ENCODE measurements at places on chromosomes 2 and 18.

DNA sequence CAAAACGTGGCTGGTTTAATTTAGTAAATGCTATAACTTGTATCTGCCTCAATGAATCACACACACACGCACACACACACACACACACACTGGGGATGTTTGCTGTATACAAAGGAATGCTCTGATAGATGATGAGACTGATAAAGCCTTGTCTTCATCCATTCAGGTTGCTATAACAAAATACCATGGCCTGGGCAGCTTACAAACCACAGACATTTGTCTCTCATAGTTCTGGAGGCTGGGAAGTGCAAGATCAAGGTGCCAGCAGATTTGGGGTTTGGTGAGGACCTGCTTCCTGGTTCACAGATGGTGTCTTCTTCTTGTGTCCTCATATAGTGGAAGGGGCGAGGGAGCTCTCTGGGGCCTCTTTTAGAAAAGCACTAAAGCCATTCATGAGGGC is 149.5 kb upstream of the HDAC4 start:
- DNase-seq = no peak

DNA sequence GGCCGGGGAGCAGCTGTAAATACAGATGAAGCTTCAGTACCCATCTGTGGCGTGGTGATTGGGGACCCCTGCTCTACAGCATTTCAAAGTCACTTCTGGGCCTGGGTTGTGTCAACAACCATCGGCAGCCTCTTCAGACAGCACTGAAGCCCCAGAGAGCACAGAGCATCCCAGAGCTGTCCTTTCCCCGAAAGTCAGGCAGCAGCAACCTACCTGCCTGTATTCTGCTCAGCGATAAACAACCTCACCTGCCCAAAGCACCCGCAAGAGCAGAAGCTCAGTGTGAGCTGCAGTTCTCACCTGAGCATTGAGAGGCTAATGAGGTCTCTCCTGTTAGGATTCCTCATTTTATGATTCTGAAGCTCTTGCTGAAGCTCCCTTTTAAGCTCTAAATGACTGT is 19.3 kb downstream of the TRABD2A start:
- no peak for DNase-seq

DNA sequence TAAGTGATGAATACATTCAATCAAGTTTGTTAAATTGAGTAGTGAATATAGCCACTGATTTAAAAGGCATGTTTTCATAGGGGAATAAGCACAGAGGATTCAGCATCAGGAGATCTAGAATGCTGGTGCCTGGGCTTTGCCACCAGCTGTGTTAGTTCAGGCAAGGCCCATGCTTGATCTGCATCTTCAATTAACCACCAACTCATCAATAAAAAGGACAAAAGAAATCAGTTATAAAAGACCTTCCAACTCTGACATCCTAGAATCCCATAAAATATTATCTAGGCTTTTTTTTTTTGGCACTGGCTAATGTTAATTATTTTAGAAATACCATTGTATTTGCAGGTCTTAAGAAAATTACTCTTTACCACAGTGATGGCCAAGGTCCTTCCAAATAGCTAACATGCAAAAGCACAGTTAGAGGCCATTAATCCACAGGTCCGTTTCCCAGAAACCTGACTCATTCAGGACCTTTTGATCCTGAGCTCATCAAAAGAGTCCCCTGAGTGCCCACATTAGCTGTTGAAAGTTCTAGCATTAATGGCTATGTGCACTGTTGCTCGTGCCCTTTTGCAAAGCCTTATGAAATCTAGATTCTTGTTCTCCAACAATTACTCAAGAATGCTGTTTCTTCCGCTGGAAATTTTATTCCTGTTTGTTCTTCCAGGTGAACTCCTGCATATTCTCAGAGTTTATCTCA is 170.0 kb downstream of the CYRIA start:
- no peak for DNase-seq

- DNase-seq = no peak
Observed at GRCh38 chr2:111201214-111201613, 80.5 kb downstream of the BCL2L11 start.

DNA sequence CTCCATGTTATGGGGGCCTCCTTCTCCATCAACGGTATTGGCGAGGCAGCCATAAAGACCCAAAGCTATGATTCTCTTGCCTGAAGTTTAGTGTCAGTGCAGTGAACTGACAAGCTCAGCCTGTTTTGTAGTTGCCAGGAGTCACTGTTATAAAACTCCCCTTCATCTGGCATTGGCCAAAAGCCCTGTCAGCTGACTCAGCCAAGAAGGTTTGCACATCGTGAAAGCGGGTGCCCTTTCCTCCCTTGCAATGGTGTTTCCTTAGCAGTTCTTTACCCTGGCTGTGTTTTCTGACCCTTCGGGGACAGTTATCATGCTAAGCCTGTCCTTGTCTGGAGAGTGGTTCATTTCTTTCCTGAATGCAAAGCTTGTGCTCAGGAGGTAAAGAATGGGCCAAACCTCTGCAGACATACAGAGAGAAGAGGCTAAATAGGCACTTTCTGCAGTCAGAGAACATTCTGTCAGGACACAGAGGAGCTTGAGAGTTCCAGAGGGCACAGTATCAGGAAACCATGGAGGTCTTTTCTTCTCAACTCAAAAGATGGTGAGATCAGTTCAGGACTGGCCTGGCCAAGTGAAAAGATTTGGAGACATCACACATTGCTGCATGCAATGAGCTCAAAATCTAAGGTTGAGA is 414.2 kb downstream of the ZNF521 start:
- no peak for DNase-seq

DNA sequence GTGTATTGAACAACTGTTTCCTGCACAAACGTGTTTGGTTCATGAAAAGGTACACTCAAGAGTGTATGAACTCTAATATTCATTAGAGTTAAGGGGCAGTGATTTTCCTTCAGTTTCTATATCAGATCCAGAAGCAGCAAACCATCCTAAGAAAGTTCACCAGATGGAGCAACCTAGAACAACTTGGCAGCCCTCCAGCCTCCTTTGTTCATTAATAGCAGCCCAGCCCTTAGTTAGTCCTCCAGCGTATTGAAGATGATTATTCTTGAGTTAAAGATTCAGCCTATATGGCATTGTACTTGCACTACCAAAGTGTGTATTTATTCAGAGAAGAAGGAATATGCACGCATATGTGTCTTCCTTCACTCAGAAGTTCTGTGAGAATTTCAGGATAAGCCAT is 365.5 kb downstream of the SETBP1 start:
- no peak for DNase-seq

GRCh38 chr2:100142393-100142792 is at the start of gene AFF3:
TSS of gene AFF3 (minus strand) at chr2:100142590. CDS start at chr2:100104454, 38,136 bp downstream.
- peak; percentile 11 for DNase-seq

DNA sequence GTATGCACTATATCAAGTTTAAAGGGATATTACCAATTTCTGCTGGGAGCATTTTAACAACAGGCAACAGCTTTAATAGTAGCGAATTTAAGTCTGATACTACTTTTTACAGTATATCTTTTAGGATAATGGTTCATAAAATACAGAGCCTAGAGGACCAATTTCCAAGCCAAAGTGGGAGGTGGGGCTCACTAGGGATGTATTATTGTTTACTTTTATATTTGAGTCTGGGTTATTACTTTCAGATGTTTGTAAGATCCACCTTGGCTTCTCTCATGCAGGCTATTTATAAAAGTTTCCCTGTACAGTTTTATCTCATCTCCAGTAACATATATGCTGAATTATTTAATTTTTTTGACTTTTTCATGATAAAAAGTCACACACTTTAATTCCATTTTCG is 242.0 kb downstream of the CMPK2 start:
- DNase-seq = no peak

DNA sequence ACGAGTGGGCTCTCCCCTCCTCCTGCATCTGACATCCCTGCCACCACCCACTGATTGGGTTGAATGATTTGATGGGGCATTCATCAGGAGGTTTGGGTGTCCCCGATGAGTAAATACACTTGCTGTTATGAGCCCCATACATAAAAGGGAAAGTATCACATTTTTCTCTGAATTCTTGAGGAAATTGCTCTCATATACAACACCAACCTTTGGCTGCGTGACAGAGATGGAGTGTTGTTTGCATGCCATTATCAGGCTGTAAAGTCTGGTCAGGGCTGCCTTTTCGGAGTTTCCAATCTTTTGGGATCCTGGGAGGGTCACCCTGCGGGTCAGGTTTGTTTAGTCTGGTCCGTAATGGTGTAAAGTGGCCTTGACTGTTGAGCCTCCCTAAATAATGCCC is 227.9 kb upstream of the SPRED2 start:
- no peak for DNase-seq

DNA sequence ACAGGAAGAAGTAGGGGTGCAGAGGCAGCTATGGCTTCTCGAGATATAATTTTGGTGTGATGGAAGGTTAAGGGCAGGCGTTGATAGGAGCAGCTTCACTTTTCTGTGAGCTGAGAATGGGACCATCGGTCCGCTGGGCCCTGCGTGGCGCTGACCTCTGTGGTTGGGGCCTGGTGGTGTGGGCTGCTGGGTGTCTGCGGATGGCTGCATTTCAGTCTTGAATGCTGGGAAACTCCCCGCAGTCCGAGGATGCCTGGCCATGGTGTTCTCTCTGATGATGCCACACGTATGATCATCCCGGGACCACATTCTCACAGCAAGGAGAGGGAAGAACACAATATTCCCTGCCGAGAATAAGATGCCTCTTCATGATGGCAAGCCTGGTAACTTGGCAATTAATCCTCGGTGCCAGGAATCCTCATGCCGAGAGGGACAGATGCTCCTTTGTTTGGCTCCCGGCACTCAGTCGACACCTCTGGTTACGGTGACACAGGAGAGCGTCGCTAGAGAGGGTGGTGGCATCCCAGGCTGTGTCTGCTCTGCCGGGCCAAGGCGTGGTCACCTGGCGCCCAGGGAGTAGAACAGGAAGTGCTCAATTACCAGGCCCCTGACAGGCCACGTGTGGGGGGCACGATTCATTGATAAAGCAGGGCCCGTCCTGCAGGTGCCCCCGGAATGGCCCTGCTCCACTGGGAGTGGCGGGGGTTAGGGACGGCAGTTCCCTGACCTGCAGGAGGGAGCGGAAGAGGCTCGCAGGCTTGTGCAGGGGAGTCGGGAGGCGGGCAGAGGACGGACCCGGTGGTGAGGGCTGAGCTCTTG is 119.4 kb upstream of the CTDP1 start:
- DNase-seq = no peak

GRCh38 chr2:112003576-112004252 is 51.4 kb upstream of the TMEM87B start:
- DNase-seq = no peak

Data from activated CD4-positive, alpha-beta T cell treated with anti-CD3 and anti-CD28 coated beads for 24 hours (primary cell).